Stimulated activated CD4-positive, alpha-beta T cell treated with anti-CD3 and anti-CD28 coated beads, Interleukin-15, amount 100 ng/mL, for 1 hour (primary cell): ENCODE measurements at places on chromosomes 16 and 17.

DNA sequence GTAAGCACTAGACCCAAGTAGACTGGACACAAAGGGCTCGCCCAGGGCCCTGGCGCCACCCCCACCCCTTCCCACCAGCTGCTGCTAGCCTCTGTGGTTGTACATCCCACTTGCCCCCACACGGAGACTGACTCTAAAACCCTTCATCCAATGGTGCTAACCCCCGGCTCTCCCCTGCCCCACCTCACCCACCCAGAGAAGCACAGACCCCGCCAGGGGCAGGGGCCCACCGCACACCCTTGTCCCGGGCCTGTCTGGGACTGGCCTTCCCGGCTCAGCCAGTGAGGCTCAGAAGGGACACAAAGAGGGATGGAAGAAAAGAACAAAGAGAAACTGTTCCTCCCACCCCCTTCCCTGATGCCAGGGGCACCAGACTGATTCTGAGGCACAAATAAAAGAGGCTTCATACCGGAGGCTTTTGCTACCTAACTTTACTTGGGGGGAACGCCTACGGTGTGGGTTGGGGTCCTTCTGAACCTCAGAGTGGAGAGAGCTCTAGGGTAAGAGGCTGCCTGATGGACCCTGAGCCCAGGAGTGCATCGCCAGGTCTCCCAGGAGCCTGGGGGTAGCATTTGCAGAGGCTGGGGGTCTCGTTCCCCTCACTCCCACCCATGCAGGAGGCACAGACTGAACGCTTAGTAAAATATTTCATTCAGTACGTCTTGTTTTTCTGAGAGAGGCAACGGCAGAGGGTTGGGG is 8.2 kb downstream of the CORO6 start:
- no peak for DNase-seq

DNA sequence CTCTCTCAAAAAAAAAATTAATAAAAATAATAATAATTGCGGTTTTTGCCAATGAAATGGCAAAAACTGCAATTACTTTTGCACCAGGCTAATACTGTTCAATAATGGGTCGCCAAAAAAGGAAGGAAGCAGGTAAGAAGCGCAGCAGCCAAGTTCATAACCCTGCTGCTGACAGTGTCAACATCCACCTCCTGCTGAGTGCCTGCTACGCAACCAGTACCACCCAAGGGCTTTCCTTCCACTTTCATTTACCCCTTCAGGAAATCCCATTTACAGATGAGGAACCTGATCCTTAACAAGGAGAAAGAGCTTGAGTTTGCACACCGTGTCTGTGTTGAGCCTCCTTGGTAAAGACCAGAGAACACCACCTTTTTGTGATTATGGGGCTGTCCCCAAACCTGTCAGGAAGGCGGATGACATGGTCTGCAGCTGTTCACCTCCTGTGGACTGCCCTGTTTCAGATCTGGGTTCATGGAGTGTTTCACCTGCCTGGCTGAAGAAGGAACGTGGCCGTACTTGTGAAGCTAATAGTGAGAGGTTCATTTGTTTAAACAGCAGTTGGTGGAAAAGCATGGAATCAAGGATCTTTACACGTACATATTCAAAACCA is 378.0 kb downstream of the SLC39A11 start:
- no peak for DNase-seq

DNA sequence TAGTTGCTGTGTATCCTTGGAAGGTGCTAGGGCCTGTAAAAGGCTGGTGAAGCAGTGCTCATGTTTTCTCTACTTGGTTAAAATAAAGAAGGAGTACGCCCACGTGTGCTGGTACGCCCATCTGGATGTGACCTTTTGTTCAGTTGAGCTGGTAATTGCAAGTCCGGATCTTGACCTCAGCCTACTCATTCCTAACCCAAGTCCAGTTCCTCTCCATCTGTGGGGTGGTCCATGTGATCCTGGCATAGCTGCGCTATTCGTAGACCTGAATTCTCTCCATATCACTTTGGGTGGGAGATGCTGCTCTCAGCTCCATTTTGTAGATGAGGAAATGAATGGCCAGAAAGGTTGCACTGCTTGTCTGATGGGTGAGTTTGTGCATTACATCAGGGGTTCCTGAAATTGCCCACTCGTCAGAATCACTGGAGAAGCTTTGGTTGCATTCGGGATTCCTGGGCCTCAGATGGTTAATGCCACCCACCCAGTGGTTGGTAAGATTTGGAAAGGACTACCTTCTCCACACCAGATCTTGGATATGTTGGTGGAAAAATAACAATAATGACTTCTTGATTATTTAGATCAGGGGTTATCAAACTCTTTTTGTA is 328.8 kb downstream of the CPPED1 start:
- DNase-seq = no peak

DNA sequence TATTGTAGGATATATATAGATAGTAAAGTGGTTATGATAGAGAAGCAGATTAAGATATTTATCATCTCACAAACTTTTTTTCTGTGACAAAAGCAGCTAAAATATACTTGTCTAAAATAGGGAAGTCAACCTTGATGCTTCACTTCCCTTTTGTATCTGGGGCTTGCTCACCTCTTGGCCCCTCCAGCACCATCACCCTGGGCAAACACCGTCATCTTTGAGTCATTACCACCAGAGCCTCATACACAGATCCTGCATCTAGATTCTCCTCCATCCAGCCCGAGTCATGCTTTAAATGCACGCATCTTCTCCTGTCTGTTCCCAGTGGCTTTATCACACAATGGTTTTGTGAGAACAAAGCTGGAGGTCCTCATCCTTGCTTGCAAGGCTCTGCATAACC is 1062.7 kb upstream of the EEF2KMT start:
- no peak for DNase-seq

GRCh38 chr17:50563092-50563511 is 2.6 kb downstream of the CACNA1G start:
- no peak for DNase-seq

DNA sequence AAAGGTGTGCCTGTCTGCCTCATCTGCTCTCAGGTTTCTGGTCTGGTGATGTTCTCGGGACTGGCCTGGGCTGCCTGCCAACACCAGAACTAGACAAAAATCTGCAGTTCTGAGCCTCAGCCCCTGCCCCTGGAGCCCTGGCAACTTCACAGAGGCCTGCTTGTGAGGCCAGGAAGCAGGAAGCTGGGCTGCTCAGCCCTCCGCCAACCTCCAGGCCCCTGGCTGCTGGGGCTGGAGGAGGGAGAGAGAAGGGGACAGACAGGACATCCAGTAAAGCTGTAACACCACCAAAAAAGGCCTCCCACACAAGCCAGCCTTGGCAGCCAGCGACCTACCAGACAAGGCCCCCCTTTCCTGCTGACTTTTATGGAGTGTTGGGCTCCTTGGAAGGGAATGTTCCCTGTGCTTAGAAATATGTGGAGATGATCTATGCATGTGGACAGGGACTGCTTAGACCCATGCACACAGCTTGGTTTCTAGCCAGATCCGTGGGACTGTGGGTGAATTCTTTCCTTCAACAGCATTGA is 157.6 kb downstream of the XYLT1 start:
- no peak for DNase-seq

DNA sequence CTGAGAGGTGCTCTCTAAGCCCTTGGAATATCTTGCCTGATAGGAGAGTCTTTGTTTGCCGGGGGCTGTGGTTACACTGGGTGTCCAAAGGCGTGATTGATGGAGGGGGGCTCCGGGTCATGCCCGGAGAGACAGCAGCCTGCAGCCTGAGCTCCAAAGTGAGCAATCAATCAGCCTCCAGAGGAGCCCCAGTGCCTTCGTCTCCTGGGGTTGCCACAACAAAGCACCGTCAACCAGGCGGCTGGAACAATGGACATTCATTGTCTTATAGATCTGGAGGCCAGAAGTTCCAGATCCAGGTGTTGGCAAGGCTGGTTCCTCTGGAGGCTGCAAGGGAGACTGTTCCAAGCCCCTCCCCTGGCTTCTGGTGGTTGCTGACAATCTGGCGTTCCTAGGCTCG is 24.0 kb upstream of the GINS2 start:
- no peak for DNase-seq

- no peak for DNase-seq
These were observed 2.7 kb downstream of the MAP3K14 start for GRCh38 chr17:45313996-45314740.

GRCh38 chr17:74637265-74637664 is 13.7 kb upstream of the CD300E start:
- no peak for DNase-seq

DNA sequence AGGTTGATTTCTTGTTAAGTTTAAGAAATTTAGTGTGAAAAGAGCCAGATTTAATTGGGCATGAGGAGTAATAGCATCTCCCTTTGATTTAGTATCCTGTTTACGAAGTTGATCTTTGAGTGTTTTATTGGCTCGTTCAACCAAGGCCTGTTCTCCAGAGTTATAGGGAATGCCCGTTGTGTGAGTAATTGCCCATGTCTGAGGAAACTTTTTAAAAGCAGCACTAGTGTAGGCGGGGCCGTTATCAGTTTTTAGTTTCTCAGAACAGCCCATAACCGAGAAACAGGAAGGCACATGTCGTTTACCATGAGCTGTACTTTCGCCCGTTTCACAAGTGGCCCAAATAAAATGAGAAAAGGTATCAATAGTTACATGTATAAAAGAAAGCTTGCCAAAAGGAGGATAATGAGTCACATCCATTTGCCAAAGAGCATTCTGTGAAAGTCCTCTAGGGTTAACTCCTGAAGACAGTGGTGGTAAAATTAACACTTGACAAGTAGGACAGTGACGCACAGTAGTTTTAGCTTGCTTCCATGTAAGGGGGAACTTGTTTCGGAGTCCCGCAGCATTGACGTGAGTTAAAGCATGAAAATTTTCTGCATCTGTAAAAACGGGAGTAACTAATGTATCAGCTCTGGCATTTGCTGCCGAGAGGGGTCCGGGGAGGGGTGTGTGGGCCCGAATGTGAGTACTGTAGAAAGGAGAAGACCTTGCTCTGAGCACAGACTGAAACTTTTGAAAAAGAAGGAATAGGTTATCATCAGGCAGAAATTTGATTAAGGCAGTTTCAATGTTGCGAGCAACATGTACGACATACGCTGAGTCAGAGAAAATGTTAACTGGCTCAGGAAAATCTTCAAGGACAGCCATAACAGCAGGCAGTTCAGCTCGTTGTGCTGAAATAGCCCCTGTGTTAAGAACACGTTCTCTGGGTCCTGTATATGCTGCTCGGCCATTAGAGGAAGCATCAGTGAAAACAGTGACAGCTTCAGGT is 18.5 kb upstream of the KCTD5 start:
- no peak for DNase-seq
